ENCODE measurements at places on chromosomes 5 and 9. TPM values are rescaled to one million over a fixed set of nuclear protein-coding genes. Genes with fewer than 3 reads are reported as not detected.
A peak's percentile ranks its signal among the peaks of the same experiment; 100 is the strongest.

CDH10 gene
- total RNA-seq: not detected

PAEP gene
- not detected for total RNA-seq

IFNW1 gene
- total RNA-seq: not detected

DNA sequence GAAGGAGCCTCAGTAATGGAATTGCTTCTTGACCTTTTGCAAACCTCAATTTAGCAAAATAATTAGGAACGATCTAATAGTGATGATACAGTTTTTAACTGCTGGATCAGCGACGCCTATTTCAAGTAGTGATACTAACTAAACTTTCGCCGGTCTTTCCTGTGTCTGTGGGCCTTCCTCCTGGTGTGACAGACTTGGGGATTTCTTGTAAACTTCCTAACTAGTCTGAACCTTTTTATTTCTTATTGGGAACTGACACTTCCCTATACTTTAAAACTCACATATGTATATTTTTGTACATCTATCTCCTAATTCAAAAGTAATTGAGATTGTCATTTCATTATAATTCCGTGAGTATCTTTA is 15.2 kb downstream of the ITGA1 start:
- H3K27me3 ChIP-seq: no peaks in the 10 kb centered on the region
- no peak overlapping the region for H3K27ac ChIP-seq
- DNase-seq: no peak
- H3K36me3 ChIP-seq: peaks cover 37% of the 10 kb centered on the region
- H3K4me3 ChIP-seq: peak overlapping the region; percentile 77

DNA sequence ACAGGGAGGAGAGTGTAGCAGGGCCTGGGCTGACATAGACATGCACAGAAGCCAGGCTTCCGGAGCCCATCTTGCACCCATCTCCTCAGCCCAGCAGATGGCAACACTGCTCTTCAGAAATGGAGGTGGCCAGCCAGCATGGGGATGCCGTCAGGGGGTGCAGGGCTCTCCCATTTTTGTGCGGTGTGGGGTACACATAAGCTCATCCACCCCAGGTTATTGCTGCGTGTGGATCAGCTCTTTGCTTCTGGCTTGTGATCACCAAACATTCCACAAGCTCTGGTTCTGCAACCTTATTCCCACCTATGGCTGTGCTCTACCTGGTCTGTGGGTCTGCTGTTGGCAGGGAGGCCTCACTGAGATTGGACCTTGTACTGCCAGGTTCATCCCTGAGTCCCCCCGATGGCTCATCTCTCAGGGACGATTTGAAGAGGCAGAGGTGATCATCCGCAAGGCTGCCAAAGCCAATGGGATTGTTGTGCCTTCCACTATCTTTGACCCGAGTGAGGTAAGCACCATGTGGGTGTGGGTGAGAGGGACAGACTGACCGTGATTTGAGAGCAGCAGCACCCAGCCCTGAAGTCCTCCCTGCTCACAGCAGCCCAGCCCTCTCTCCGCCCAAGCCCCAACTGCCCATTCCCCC is 17.3 kb downstream of the SLC22A5 start:
- H3K27ac ChIP-seq: peak overlapping the region; percentile 99
- peak; percentile 66 for DNase-seq
- H3K4me3 ChIP-seq: no peak overlapping the region

DNA sequence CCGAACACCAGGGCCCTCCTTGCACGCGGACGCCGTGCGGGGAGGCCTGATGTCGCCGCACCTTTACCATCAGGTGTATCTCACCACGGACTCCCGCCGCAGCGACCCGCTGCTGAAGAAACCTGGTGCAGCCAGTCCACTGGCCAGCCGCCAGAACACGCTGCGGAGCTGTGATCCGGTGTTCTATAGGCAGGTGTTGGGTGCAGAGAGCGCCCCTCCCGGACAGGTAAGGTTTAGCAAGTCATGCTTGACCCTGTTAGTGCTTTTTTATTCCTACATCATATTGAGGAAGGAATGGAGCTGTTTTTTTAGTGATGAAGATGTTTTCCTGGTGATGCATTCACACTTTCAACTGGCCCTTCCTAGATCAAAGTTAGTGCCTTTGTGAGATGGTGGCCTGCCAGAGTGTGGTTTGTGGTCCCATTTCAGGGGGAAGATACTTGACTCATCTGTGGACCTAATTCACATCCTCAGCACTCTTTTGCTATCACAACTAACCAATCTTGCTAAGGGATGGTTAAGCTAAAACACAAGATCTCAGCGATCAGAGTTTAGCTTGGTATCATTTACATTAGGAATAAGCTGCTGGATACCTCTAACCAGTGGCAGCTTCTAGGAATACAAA is 2.7 kb downstream of the PCDHGC3 start:
- no peak overlapping the region for H3K27ac ChIP-seq
- no peaks in the 10 kb centered on the region for H3K27me3 ChIP-seq
- H3K36me3 ChIP-seq: no peaks in the 10 kb centered on the region
- H3K4me1 ChIP-seq: no peaks in the 10 kb centered on the region
- no peak for DNase-seq

DNA sequence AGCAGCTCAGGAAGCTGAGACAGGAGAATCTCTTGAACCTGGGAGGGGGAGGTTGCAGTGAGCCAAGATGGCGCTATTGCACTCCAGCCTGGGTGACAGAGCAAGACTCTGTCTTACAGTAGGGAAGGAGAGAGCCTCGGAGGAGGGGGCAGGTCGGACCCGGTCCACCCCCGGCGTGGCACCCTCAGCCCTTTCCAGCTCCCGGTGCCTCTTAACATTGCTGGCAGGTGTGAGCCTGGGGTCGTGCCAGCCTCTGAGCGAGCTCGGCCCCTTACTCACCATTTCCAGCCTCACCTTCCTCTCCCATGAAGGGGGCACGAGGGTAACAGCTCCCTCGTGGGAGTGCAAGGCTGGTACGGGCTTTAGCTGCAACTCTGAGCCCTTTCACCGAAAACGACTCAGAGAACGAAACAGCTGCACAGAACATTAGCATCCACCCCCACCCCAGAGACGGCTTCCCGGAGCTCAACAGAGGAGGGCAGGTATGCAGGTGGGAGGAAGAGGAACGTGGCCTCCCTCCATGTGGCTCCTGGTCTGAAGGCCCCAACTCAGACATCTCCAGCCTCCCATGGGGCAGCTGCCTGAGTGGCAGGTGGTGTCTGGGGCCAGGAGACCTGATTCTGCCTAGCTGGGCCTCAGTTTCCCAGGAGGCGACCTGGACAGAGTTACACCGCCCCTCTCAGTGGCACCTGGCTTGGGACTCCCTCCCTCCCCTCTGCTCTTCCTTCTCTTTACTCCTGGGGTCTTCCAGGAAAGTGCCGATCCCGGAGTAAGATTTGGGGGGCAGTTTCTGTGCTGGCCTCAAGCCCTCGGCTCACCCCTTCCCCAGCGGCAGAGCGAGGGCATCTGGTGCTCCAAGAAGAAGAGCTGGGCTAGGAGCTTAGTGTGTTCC is 28.5 kb upstream of the ABO start:
- H3K4me3 ChIP-seq: no peak overlapping the region
- no peak overlapping the region for H3K27ac ChIP-seq
- no peak for DNase-seq
- H3K4me1 ChIP-seq: no peaks in the 10 kb centered on the region

DNA sequence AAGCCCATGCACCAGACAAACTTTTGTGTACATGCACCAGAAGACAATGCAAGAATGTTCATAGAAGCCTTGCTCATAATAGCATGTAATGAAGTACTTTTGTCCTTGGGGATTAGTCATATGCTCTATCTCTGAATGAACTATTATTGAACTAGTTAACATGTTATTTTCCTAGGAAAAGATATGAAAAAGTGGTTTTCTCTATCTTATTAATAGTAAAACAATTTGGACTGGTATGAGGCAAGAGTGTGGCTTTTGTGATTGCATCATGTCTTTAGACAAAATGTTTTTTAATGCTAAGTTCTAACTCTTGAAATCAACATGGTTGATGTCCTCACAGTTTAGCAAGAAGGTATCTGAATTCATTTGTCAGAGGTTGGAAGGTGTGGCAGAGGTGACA is 55.7 kb upstream of the SPDL1 start:
- H3K36me3 ChIP-seq: no peaks in the 10 kb centered on the region
- H3K27ac ChIP-seq: no peak overlapping the region
- H3K4me3 ChIP-seq: no peak overlapping the region
- H3K27me3 ChIP-seq: peaks cover 32% of the 10 kb centered on the region
- H3K4me1 ChIP-seq: no peaks in the 10 kb centered on the region

DNA sequence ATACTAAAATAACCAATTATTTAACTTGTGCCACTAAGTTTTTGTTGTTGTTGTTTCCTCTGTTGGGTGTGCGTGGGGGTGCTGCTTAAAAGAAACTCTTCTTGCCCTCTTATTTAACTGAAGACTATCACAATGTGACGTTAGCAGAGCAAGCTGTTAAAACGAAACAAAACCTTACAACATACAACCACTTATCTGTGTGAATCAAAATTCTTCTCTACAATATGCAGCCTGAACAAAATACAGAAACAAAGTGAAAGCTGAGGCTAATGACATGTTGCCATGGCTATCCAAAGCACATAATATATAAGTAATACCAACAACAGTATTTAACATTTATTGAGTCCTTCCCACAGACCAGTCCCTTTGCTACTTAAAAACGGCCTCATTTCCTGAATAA is 291.0 kb downstream of the FBXL17 start:
- no peak overlapping the region for H3K27ac ChIP-seq
- no peaks in the 10 kb centered on the region for H3K4me1 ChIP-seq
- H3K27me3 ChIP-seq: no peaks in the 10 kb centered on the region
- H3K36me3 ChIP-seq: no peaks in the 10 kb centered on the region
- no peak for DNase-seq

GRCh38 chr5:159669559-159669958 is 246.7 kb upstream of the ADRA1B start:
- no peak overlapping the region for H3K27ac ChIP-seq
- DNase-seq: no peak
- H3K27me3 ChIP-seq: no peaks in the 10 kb centered on the region
- H3K36me3 ChIP-seq: no peaks in the 10 kb centered on the region
